ENCODE measurements at places on chromosomes 12 and 14. TPM values are rescaled to one million over a fixed set of nuclear protein-coding genes. Genes with fewer than 3 reads are reported as not detected.

RFLNA gene
- not detected for total RNA-seq

CLEC7A gene
- total RNA-seq: 0.83 TPM

CMTM5 gene
- not detected for total RNA-seq

PRH2 gene
- total RNA-seq: not detected

RXYLT1 gene
- 13.7 TPM for total RNA-seq

TM7SF3 gene
- 54.1 TPM for total RNA-seq

TEX52 gene
- not detected for total RNA-seq

ABCB9 gene
- 7.1 TPM for total RNA-seq

KRT80 gene
- total RNA-seq: not detected

SPSB2 gene
- total RNA-seq: 15.8 TPM

RHEBL1 gene
- 10.4 TPM for total RNA-seq

MMP14 gene
- 3.2 TPM for total RNA-seq

PLBD2 gene
- total RNA-seq: 17.9 TPM

BEGAIN gene
- total RNA-seq: 1.2 TPM

HOXC4 gene
- 0.42 TPM for total RNA-seq

AKAP6 gene
- total RNA-seq: 0.22 TPM

CLEC2B gene
- 46.4 TPM for total RNA-seq

KRT72 gene
- total RNA-seq: 1.6 TPM

NINJ2 gene
- total RNA-seq: 16.0 TPM

Measured in T-helper 1 cell treated with Interleukin-12 subunit alpha and Interleukin-12 subunit beta and Interleukin-4 antibody, amounts not matched to agents 30 ng/mL and 1 ng/mL, for 36 hours (primary cell).